Frontal cortex (tissue), 4 donors: ENCODE measurements at places on chromosomes 1 and 21. TPM values are rescaled to one million over a fixed set of nuclear protein-coding genes. Genes with fewer than 3 reads are reported as not detected.

GRCh38 chr1:29688471-29689365, 452.4 kb downstream of the PTPRU start:
- no peak for DNase-seq

DNA sequence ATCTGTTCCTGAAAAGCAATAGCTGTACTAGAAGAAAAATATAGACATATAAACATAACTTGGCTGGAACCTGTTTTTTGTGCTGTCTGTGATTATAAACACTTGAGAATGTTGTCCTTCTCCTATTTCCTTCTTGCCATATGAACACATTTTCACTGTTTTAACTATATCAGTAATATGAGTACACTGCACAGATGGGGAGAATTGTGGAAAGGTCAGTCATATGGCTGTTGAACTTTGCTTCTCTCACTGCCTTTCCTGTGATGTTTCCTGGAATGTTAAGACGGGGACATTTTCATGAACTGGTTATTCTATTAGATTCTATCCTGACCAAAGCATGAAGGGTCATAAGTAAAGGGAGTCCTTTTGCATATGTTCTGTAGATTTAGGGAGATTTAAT, 24.9 kb downstream of the HMCN1 start:
- DNase-seq = no peak

DNA sequence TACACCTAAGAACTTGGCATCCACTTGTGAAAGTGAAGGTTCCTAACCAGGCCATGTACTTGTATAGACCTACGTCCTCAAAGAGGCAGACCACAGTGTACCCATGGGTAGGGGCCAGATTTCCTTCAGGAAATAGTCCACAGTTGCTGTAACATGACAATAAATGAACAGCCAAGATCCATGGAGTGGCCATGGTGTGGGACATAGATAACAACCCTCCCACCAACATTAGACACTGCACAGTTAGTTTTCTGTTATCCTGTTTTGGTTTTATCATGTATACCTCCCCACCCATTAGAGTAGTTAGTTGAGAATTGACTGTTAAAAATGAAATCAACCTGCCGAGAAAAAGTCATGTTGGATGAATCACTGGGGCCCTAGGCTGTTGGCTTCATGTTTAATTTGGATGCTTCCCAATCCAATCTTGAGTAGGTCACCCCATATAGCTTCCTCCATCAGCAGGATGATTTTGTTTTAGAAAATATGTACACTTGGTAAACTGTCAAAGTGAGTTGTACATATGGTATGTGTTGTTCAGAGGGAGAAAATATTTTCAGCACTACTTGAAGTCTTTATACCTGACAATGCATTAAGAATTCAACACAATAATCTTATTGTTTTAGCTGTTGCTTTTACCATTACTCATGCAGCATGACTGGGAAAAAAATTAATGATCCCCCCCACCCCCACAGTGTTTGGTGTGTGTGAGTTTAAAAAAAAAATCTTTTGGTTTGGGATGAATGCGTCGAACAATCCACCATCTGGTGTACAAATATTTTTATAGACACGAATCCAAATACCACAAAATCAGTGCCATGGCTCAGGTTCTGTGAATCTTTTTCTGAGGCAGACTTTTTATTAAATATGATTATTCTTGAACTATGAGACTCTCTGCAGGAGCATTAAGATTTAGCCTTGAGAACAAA, 88.3 kb upstream of the ARHGAP29 start:
- DNase-seq = no peak

GRCh38 chr1:157151506-157151905, 13.3 kb upstream of the ETV3 start:
- DNase-seq = no peak

DNA sequence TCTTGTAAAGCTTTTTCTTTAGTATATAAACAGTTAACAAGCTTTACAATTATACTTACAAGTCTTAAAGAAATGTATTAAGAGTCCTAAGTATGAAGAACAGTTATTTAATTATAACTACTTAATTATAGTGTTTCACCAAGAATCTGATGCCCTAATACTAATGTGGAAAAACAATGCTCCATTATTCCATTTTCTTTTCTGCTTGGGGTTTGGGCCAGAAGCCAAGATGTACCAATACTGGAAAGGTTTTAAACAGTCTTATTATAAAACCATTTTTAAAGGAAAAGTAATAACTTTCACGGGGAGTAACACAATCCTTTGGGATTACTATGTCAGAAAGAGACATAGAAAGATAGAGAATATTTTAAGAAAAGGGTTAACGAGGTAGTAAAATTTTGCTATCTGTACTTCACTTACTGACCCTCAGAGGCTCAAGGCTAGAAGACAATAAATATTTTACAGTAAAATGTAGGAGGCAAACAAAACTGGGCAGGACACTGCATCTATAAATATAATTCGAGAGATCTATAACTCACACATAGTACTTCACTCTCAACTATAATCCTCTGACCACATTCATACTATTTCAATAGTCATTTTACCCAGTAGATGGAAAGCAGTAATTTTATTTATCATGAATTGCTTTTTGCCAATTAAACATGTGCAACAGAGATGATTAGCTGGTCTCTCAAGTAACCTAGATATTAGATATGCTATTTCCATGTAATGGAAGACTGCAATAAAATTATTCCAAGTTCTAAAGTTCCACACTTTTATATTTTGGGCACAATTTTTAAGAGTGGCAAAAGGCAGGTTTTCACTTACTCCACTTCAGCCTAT, 63.9 kb downstream of the LTN1 start:
- no peak for DNase-seq

GRCh38 chr1:231695439-231696255, 69.1 kb downstream of the DISC1 start:
- no peak for DNase-seq

DNA sequence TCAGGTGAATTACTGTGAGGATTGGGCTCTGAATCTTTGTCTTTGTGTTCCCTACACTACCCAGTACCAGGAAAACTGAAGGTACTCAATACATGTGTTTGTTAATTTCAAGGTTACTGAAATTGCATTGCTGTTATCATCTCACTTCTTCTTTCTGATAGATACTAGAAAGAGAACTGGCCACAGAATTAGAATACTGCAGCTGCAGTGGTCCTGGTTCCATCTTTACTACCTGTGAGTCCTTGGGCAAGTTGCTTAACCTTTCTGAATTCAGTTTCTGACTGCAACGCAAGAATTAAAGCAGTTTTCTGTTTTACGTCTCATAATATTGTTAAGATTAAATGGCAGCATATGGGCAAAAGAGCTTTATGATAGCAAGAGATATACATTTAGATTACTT, 263.5 kb downstream of the LMO4 start:
- DNase-seq = no peak

Gene G0S2
- total RNA-seq = 1.6 TPM

Gene OLFML2B
- 1.2 TPM for total RNA-seq
